IMR-90 (cell line): ENCODE measurements at places on chromosomes 16 and 17.

DNA sequence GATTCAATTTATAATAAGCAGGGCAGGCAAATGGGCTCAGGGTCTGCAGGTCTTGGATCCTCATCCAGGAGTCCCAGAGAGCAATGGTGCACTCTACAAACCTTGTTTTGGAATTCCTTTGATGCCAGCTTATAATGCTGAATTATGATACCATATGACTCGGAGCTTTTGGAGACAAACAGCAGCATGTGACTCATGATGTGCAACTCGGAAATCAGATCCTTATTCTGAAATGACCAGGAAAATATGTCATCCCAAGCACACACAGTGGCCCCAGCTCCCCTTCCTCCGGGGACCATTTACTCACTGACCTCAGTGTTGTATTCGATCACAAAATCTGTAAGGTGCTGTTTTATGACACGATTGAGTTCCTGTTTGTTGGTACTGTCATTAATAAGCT, 20.2 kb upstream of the UMOD start:
- DNase-seq: no peak

DNA sequence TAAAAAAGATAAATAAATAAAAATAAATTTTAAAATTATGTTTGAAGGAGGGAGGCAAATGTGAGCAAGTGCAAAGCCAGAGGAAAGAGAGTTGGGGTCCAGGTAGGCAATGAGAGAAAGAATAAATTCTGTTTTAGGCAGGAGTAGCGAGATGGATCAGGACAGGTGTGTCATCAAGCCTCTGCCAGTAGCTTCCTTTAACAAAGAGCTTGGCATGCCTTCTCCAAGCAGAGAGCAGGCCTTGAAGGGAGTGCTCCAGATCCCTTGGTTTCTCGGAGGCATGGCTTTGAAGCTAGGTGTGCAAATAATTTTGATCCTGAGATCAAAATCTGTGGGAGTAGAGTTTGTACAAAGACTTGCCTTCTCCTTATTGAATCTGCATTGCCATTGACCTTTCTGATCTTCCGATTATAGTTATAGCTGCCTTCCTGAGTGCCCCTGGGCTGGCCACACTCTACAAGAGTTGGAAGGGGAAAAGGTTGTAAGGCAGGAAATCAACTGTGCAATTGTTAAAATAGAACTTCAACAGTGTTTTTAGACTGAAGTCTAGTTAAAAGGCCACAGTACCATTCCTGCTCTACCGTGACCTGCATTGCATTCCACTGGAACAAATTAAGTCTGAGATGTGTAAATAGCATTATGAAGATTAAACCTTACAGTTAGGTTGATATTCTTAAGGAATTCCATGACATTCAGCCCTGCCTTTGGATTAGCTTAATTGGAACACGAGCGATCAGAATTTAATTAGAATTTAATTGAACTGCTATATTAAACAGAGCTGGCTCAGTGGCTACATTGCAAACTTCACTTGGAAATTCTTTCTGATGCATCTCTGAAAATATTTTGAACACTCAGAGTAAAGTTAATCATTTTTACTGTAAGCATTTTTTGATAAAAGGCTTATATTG, 33.7 kb downstream of the IQCK start:
- DNase-seq: no peak

GRCh38 chr17:64607862-64608565, 54.1 kb downstream of the SMURF2 start:
- DNase-seq: no peak

DNA sequence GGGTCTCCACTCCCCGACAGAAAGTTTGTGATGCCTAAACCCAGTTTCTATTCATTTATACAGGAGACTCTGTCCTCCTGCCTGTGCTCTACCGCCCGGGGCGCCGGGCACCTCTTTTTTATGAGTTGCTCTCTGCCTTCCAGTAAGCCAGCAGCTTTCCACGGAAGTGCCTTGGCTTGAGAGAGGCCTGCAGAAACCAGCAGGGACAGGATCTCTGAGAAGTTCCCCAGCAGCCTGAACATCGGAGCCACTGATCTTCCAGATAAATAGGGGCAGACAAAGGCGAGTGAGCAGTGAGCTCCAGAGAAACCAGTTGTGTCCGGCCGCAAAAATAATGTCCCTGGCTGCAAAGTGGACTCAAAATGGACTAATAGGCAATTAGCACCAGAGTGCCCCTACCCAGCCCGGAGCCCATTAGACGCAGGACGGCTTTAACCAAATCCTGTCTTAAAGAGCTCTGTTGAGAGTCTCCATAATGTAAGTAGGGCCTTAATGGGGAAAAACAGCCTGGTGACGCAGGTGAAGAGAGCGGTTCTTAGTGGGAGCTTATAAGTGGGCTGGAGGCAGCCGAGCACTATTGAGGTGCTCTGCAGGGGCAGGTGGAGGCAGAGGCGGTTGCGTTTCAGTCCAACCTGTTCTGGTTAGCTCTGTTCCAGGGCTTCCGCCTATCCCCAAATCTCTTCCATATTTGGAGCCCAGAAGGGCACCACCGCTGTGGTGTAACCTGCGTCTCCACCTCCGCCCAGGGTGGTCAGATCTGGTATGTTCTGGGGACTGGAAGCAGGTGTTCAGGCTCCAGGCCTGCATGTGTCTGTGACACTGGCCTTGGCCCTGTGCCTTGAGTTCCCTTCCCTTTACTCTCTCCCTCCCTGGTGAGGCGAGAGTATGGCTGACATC, 74.1 kb downstream of the NT5M start:
- DNase-seq: no peak

DNA sequence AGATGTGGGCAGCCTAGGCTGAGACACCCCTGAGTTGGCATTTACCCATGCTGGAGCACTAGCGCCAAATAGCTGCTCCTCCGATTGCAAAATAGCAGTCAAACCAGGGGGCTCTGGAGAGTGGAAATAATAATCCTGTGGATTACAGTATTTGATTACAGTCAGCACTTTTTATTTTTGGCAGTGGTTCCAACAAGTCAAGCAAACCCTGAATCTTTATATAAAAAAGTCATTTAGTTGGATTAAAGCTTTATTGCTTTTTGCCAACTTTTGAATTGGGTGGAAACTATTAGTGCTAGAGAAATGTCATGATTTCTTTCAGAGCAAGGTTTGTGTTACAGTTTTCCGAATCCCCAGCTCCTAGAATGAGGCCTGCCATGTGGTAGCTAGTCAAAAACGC, 99.3 kb upstream of the FAM20A start:
- DNase-seq: no peak

DNA sequence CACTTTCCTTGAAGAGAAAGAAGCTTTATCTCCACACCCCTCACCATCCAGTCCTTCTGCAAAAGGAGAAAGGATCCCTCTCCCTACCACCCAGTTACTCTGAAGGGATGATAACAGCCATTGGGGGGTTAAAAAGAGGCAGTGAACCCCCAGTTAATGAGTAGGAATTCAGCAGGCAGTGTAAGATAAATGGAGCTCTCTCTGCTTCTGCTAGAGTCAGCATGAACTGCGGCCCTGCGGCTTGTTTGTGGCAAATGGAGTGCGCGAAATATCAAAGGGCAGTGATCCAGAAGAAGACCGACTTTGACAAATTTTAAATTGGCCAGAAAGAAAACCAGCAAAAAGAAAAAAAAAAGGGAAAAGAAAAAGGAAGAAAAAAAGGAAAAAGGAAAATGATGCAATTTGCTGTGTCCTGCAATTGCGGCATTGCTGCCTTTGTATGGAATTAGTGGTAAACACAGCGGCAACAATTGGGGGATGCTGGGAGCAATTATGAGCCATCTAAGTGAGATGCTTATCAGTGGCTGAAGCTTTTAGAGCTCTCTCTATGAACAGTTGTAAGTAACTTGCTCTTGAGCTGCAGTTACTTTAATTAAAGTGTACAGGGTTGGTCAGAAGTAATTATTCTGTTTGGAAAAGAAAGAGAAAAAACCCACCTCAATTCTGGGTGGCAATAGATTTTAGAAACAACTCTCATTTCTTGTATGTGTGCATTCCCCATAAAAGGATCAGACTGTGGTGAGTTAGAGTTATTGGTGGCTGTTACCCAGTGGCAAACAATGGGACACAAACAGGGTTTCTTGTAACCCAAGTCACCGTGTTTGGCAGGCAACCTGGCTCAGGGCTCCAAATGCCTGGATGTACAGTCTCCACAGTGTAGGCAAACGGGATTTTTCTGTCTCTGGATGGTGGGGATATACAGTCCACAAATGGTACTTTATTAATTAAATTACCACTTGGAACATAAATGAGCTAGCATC, 161.3 kb downstream of the AATF start:
- DNase-seq: no peak

DNA sequence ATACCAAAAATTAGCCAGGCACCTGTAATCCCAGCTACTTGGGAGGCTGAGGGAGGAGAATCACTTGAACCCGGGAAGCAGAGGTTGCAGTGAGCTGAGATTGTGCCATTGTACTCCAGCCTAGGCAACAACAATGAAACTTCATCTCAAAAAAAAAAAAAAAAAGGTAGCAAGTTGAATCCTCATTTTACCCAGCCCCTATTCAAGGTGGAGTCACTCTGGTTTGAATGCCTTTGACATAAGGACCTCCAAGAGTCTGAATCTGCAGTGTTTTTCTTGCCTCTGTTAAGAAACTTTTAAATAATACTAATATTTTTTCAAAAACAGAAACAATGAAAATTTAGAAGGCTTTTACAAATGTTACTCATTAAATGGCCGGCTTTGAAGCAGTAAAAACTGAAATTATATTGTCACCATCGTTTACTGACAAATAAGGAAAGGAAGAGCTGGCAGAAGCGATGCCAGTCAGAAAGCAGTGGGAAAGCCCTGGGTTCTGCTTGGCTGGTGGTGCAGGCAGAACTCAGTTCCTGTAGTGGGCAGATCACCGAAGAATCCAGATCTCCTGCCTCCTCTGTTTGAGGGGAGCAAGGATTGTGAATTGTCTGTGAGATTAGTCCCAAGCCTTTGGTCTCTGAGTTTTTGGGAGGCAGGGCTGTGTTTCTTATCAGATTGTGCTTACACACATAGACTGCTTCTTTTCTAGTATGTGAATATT, 99.7 kb upstream of the HAS3 start:
- DNase-seq: no peak

DNA sequence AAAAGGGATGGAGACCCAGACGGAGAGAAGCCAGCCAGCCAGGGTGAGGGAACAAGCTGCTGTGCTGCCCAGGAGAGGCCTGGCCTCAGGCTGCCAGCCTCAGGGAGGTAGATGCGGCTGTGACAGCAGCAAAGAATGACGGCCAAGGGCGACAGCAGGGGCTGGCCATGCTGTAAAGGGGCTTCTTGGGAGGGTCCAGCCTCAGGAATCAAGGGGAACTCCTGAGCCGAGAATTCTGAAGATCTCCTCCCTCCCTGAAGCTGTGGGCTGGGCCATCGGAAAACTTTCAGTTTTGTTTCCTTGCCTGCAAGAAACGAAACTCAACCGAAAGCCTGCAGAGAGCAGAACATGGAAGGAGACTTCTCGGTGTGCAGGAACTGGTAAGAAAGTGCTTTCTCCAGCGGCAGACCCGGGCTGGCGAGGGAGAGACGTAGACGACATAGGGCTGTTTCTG, at the start of gene XAF1:
Gene XAF1, plus strand, starts transcription at position 316 of the 454 bp plus-strand sequence. Its CDS starts 33 bp downstream, at position 349.
- DNase-seq: peak; percentile 33

DNA sequence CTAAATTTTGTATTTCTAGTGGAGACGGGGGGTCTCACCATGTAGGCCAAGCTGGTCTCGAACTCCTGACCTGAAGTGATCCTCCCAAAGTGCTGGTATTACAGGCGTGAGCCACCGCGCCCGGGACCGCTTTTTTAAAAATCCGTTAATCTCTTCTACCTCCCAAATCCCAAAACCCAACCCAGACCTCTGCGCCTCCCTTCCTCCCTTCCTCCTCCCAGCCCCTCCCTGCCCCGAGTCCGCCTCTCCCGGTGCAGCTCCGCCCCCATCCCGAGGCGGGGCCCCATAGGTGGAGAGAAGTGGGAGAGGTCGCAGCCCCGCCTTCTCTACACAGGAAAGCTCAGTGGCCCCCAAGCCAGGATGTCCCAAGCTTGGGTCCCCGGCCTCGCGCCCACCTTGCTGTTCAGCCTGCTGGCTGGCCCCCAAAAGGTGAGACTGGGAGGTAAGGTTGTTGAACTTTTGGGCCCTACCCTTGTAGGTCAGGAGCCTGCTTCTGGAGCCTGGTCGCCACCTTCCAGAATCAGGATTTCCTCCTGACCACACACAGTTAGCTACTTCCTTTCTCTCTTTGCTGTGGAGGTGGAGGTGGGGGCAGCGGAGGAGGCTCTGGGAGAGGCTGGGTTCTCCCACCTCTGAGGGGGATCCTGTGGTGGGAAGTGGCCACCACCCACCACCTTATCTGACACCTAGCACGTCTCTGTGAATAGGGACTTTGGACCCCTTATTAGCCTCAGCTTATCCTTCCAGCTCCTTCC, at the start of gene TMEM92:
Gene TMEM92, plus strand, starts transcription at position 325 of the 755 bp plus-strand sequence. Its CDS starts 36 bp downstream, at position 361.
- no peak for DNase-seq

GRCh38 chr16:69930117-69930776, 20.9 kb upstream of the CLEC18A start:
- peak; percentile 60 for DNase-seq

GRCh38 chr17:57284984-57285646, 28.8 kb downstream of the MSI2 start:
- no peak for DNase-seq

- no peak for DNase-seq
Observed at GRCh38 chr17:73560661-73561060, 83.6 kb downstream of the SDK2 start.

DNA sequence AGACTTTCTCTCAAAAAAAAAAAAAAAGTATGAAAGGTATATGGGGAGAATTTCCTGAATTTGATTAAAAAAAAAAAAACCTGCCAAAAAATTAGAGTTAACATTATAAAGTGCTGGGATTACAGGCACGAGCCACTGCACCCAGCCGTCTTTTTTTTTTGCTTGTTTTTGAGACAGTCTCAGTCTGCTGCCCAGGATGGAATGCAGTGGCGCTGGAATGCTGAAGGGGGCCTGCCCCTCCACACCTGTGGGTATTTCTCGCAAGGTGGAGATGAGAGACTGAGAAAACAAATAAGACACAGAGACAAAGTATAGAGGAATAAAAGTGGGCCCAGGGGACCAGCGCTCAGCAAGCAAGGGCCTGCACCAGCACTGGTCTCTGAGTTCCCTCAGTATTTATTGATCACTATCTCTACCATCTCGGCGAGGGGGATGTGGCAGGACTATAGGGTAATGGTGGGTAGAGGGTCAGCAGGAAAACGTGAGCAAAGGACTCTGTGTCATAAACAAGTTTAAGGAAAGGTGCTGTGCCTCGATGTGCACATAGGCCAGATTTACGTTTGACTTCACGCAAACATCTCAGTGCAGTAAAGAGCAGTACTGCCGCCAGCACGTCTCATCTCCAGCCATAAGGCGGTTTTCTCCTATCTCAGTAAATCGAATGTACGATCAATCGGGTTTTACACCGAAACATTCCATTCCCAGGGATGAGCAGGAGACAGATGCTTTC, 117.2 kb downstream of the GOSR1 start:
- no peak for DNase-seq

- no peak for DNase-seq
Observed at GRCh38 chr17:39563476-39563875, 44.2 kb downstream of the NEUROD2 start.

GRCh38 chr16:81195885-81196534, 42.5 kb upstream of the BCO1 start:
- no peak for DNase-seq

- no peak for DNase-seq
Observed at GRCh38 chr17:7435676-7436555, 681 bp downstream of the TMEM102 start.

- DNase-seq: no peak
Observed at GRCh38 chr17:5797447-5798050, 213.2 kb upstream of the NLRP1 start.
